MM.1S (cell line): ENCODE measurements at places on chromosomes 11 and 22.

GRCh38 chr11:6433998-6434660, 6.7 kb downstream of the HPX start:
- no peak for DNase-seq

DNA sequence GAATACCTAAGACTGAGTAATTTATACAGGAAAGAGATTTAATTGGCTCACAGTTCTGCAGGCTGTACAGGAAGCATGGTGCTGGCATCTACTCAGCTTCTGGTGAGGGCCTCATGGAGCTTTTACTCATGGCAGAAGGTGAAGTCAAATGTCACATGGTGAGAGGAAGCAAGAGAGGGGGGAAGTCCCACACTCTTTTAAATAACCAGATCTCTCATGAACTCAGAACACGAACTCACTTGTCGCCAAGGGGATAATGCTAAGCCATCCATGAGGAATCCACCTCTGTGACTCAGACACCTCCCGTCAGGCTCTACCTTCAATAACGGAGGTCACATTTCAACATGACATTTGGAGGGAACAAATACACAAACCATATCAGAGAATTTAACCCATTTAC, 42.2 kb downstream of the BIRC2 start:
- DNase-seq: no peak

DNA sequence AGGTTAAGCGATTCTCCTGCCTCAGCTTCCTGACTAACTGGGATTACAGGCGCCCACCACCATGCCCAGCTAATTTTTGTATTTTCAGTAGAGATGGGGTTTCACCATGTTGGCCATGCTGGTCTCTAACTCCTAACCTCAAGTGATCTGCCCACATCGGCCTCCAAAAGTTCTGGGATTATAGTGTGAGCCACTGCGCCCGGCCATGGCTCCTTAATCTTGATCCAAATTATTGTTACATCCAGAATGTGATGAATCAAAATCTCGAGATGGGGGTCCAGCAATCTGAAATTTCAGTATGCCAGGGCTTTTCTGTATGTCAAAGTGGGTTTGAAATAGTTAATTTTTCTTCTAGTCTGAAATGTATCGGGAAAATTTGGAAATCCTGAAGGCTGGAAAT, 3.7 kb downstream of the RPL27A start:
- no peak for DNase-seq

- DNase-seq: no peak
Observed at GRCh38 chr22:44145544-44145943, 35.2 kb upstream of the PARVG start.

DNA sequence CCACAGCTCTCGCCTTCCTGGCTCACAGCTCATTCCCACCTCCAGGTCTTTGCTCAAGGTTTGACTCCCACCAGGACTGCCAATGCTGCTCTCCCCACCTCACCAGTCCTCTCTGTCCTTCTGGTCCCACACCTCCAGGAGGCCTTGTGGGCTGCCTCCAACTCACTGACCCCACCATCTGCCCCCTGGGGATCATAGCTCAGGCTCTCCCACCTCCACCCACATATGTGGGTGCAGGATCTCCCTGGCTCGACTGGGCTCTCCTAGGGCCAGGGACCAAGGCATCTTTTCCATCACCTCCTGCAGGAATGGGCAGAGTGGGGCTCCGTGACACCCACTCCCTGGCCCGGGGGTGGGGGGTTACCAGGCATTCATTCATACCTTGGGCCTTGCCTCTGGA, 13.8 kb upstream of the SSTR3 start:
- DNase-seq: no peak

DNA sequence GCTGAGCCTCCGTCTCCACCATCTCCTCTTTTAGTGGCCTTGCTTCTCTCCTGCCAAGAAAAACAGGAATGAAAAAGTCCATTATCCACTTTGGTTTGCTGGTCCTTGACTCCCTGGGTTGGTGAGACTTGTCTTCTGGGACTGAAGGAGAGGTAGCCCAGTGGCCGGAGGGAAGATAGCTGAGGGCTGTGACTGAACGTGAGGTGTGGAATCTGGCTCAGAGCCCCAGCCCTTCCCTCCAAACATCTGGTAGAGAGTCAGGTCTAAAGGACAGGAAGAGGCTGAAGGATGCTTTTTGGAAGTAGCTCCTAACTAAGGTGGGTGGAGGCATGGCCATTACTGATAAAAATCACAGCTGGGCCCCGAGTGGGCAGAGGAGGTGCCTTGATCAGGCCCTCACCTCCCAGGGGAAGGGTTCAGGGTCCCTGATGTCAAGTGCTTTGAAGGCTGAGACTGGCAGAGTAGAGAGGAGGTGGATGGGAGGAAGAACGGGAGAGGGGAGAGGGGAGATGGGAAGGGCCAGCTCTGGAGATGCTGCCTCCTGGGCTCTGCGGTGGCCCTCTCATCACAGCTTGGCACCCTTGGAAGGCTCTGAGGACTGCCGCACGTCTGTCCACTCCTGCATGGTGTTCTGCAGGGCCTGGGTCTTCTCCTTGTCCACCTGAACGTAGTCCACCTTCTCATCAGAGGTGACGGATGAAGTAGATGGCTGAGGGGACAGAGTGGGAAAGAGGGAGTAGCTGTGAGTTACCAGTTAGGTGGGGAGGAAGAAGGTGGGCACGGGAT, 30.2 kb downstream of the USP35 start:
- no peak for DNase-seq

DNA sequence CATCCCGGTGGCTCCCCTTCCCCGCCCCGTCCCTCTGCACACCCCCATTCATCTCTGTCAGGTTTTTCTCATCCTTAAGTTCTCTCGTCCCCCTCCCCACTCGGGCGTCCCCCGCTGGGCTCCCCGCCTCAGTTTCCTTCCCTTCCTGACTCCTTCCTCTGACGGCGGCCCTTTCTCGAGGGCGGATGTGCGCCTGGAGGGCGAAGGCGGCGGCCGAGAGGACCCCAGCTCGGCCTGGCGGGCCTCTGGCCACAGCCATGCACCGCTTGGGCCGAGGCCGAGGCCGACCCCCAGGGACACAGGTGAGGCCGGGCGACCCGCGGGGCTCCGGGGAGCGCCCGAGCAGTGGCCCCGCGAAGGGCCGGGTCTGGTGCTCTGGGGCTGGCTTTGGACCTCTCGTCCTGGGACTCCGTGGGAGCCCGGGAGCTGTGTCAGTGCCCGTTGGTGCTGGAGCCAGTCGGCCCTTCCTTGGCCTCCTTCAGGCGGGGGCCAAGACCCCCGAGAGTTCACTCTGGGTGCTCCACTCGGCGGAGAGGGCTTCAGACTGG, 2.9 kb downstream of the PHLDB1 start:
- DNase-seq: no peak

DNA sequence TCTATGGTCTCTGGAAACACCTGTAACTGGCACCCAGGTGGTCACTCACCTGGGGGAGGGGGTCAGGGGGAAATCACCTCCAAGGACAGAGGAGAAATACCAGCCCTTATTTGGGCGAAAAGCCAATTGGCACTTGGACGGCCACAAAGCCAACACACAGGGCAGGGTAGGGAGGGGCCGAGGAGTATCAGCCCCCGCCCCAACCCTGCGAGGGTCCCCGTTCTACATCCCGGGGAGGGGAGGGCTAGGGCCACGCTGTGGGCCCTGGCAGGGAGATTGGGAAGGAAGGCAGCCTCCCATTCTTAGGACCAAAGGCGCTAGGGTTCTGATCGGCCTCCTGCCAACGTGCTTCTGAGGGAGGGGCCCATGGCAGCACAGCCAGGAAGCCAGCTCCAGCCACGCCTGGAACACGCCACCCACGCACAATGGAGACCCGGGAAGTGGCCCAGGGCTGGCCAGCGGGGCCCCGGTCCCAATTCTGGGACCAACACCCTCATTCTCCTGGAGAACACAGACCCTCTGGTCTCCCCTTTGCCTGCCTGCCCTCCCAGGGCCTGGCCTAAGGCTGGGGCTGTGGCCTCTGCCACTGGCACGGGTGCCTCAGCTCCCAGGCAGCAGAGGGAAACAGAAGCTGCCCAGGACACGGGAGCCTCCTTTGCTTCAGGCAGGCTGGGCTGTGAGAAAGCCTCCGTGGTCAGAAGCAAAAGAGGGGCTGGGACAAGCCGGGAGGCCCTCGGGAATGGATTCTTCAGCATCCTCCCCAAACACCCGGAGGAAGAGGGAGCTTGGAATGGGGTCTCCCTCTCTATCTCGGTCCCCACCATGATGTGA, 7.4 kb downstream of the CBX6 start:
- no peak for DNase-seq
